Tibial nerve (tissue), 4 donors: ENCODE measurements at places on chromosomes 3 and 15.

DNA sequence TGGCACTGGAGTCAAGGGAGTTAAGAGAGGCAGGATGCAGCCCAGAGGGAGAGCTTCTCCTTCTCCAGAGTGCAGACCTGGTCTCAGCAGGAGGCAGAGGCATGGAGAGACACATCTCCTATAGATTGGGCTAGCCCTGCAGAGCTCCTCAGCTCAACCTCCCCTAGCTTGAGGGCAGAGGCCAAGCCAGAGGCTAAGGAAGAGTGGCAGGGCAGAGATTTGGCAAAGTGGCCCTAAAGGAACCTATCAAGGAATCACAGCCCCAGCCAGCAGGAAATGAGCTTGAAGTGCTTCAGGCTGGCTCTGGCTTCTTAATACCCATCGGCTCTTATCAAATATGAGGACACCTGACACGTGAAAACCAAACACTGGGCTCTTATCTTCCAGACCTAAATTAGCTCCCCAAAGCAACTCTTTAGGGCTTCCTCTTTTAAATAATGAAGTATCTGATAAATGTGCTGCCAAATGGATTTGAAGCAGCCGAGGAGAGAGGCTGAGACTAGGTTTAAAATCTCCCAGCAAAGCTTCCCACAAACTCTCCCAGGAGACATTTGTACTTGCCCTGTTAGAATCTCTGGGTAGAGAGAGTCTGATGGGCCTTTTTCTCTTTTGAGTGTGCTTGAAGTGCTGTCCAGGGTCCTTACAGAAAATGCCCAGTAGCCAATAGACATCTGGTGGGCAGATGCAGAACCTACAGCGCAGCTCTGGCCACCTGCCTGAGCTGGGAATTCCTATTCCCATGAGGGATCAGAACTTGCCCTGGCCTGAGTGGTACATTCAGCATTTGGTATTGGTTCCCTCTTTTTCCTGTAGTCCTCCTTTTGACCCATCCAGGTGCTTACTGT lies 271.4 kb downstream of the CLSTN2 start:
- DNase-seq, result no peak

- no peak for DNase-seq
These were observed 30.4 kb downstream of the RASGRF1 start for GRCh38 chr15:79060175-79060574.

GRCh38 chr3:194364652-194365434 lies 4.7 kb downstream of the LRRC15 start:
- no peak for DNase-seq

- DNase-seq, result no peak
These were observed 709 bp downstream of the SCAMP5 start for GRCh38 chr15:74995779-74996765.

DNA sequence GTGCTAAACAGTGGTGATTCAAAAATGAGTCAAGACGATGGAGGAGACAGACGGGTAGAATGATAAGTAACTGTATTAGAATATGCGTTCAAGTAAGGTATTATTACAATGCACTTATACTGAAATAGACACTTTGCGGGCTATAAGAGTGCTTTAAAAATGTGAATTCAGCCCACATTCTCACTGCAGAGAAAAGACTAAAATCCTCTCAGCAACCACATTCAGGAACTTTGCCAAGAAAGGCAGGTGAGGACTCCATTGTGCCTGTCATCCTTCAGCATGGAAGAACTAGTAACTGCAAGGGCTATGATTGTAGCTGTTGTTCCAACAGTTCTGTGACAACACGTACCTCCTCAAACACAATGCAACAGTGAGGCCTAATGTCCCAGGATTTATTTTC lies 272.0 kb downstream of the RORA start:
- no peak for DNase-seq

DNA sequence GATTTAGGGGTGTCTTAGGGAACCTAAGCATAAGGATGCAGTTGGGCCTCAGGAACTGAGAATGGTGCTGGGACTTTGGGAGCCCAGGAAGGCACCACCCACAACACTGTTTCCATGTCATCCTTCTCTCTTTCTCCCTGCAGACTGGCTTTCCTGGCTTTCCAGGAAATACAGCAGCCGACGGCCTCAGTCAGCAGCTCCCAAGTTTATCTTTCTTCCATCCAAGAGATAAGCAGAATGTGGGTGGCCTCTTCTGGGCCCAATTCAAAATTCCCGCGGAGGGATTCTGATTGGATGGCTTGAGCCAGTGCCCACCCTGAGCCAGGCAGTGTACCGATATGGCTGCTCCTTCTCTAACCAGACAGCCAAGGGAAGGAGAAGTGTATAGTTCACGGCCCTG lies 4.5 kb upstream of the CLN6 start:
- no peak for DNase-seq
